B cell (primary cell): ENCODE measurements at places on chromosomes 12 and 14. TPM values are rescaled to one million over a fixed set of nuclear protein-coding genes. Genes with fewer than 3 reads are reported as not detected.

- DNase-seq, result no peak
- no peak overlapping the region for H3K4me3 ChIP-seq
- H3K27me3 ChIP-seq, result no peaks in the 10 kb centered on the region
- H3K36me3 ChIP-seq, result no peaks in the 10 kb centered on the region
- no peaks in the 10 kb centered on the region for H3K4me1 ChIP-seq
- H3K27ac ChIP-seq, result no peak overlapping the region
These were observed 307.5 kb upstream of the FKBP4 start for GRCh38 chr12:2487278-2487677.

DNA sequence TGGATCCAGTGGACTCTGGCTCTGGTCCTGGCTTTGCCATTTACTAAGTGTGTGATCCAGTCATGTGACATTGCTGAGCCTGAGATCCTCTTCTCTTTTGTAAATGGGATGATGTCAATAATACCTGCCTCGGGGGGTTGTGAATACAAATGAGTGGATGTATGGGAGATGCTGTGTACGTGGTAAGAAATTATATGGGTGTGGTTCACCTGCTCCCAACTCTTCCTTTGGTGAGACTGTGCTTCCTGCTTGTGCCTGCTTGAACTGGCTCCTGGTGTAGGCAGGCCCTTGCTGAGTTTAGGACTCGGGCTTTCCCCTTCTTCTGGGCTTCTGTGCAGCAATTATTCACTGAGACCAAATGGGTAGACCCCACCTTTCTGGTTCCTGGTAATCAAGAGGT lies 189.5 kb upstream of the FRMD6 start:
- no peak for DNase-seq
- no peak overlapping the region for H3K4me3 ChIP-seq
- no peaks in the 10 kb centered on the region for H3K4me1 ChIP-seq
- no peaks in the 10 kb centered on the region for H3K36me3 ChIP-seq
- H3K27me3 ChIP-seq, result no peaks in the 10 kb centered on the region
- H3K27ac ChIP-seq, result no peak overlapping the region

GRCh38 chr12:749751-750270 lies 2.6 kb upstream of the WNK1 start:
- no peaks in the 10 kb centered on the region for H3K36me3 ChIP-seq
- no peak for DNase-seq
- H3K27ac ChIP-seq, result peak overlapping the region; percentile 90
- no peaks in the 10 kb centered on the region for H3K27me3 ChIP-seq
- no peak overlapping the region for H3K4me3 ChIP-seq
- H3K4me1 ChIP-seq, result peaks cover 21% of the 10 kb centered on the region

DNA sequence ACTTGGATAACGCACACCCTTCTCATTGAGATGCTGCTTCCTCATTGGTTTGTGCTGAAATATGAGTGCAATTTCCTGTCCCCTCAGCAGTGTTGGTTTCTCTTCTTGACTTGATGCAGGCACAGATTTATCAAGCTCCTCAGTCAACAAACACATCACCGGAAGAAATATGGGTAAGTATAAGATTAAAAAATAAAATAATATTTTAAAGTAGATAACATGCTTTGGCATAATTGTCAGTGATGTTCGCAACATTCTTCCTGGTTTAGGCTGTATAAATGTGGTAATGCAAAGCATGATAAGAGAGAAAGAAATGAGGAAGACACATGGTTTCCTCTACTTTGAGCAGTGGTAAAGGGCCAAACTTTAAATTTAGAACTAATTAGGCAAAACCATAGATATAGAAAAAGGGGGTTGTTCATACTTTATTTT lies at the start of gene GPR65:
Gene GPR65 (plus strand): TSS at position 86 of the 432 bp plus-strand sequence. CDS start 5,713 bp downstream, outside the sequence.
- H3K27ac ChIP-seq, result peak within 1 kb of the TSS; percentile 90
- H3K4me3 ChIP-seq, result peak within 1 kb of the TSS; percentile 88
- H3K36me3 ChIP-seq, result no peaks in the 10 kb centered on the region
- peak; percentile 74 for DNase-seq

GRCh38 chr12:81718616-81719015 lies 40.5 kb downstream of the PPFIA2 start:
- no peaks in the 10 kb centered on the region for H3K36me3 ChIP-seq
- H3K27ac ChIP-seq, result no peak overlapping the region
- no peak for DNase-seq

DNA sequence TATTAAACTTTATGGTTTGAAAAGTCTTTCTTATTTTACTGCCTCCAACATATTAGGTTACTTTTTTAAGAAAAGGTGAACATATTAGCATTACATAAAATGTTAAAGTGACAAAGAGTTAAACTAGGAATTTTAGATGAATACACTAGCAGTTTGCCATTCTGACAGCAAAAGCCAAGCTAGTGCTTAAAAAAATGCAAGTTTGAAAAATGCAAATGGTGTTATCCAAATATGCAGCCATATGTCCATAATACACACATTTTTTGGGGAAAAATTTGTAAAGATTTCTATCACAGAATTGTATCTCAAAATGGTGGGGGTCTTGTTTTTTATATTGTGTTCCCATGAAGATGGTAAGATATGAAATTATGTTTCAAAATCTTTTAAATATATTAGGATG lies 466.1 kb downstream of the FOXG1 start:
- H3K4me3 ChIP-seq, result no peak overlapping the region
- H3K27me3 ChIP-seq, result no peaks in the 10 kb centered on the region
- no peaks in the 10 kb centered on the region for H3K4me1 ChIP-seq
- no peak overlapping the region for H3K27ac ChIP-seq
- H3K36me3 ChIP-seq, result no peaks in the 10 kb centered on the region
- no peak for DNase-seq

DNA sequence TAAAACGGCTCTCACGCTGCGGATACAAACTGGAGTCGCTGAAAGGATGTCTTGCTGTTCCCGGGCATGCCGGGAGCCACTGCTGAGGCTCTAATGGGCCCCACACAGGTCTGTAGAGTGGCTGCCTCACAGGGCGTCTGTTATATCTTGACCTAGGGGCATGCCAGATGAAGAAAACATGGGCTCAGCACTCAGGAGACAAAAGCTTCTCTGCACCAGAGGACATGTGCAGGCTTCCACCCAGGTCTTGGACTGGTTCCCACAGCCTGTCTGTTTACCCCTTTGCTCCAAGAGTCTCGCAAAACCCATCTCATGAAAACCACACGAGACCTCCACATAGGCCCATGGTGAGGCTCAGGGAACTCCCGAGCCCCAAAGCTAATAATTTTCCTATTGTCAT lies 134.2 kb downstream of the RPS29 start:
- no peak for DNase-seq
- H3K4me3 ChIP-seq, result no peak overlapping the region
- no peaks in the 10 kb centered on the region for H3K27me3 ChIP-seq
- no peaks in the 10 kb centered on the region for H3K4me1 ChIP-seq
- no peak overlapping the region for H3K27ac ChIP-seq

GRCh38 chr12:123958876-123959275 lies 13.8 kb downstream of the CCDC92 start:
- DNase-seq, result no peak
- H3K36me3 ChIP-seq, result no peaks in the 10 kb centered on the region
- H3K27ac ChIP-seq, result no peak overlapping the region
- no peaks in the 10 kb centered on the region for H3K27me3 ChIP-seq
- no peak overlapping the region for H3K4me3 ChIP-seq

- H3K27me3 ChIP-seq, result no peaks in the 10 kb centered on the region
- H3K4me3 ChIP-seq, result no peak overlapping the region
- DNase-seq, result no peak
- H3K27ac ChIP-seq, result no peak overlapping the region
These were observed 78.4 kb downstream of the NRXN3 start for GRCh38 chr14:78248501-78249090.

DNA sequence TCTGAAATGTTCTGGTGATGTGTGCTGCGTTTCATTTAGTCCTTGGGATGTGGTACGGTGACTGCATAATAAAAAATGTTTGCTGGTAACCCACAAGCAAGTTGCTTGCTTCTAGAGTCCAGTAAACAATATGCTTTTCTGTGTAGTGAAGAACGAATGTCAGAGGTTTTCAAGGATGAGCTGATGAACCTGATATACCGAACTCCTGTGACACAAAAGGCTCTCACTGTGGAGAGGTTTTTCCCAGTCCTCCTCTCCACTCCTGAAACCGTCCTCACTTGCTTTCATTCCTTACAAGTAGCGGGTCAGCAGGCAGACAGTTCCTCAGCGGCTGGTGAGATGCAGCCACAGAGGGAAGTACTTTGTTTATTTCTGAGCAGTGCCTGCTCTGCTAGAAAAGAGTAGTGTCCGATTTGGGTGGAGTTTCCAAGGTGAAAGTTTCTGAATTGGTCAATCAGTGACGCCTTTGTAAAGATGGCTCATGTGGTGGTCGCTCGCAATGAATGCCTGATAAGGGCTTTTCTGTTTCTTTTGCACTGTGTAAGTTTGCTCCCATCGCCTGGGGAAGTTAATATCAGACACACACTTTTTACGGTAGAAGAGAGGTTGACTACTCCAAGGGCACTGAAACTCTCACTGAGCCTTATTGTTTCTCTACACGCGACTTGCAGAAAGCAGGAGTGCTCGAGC lies 3.0 kb downstream of the ETV6 start:
- peak; percentile 59 for DNase-seq
- H3K4me3 ChIP-seq, result peak overlapping the region; percentile 94
- no peaks in the 10 kb centered on the region for H3K36me3 ChIP-seq
- no peaks in the 10 kb centered on the region for H3K27me3 ChIP-seq

C12orf54 gene
- not detected in 2 replicates for total RNA-seq

SFSWAP gene
- total RNA-seq, result 122 and 135 TPM in 2 replicates

CFAP54 gene
- 0.24 and 0.76 TPM in 2 replicates for total RNA-seq

CLEC14A gene
- total RNA-seq, result not detected in 2 replicates

WSCD2 gene
- 5.1 and 5.9 TPM in 2 replicates for total RNA-seq

MIP gene
- total RNA-seq, result not detected in 2 replicates

RTN1 gene
- not detected in 2 replicates for total RNA-seq
